Activated T-cell treated with anti-CD3 and anti-CD28 coated beads, Interleukin-2, amount 50 U/mL, for 1 hour (primary cell): ENCODE measurements at places on chromosomes 7 and 10.
A peak's percentile ranks its signal among the peaks of the same experiment; 100 is the strongest.

GRCh38 chr7:7529328-7529727, 6.3 kb downstream of the COL28A1 start:
- DNase-seq = no peak

- no peak for DNase-seq
Measured at GRCh38 chr7:102181517-102181916, 105.2 kb upstream of the SH2B2 start.

DNA sequence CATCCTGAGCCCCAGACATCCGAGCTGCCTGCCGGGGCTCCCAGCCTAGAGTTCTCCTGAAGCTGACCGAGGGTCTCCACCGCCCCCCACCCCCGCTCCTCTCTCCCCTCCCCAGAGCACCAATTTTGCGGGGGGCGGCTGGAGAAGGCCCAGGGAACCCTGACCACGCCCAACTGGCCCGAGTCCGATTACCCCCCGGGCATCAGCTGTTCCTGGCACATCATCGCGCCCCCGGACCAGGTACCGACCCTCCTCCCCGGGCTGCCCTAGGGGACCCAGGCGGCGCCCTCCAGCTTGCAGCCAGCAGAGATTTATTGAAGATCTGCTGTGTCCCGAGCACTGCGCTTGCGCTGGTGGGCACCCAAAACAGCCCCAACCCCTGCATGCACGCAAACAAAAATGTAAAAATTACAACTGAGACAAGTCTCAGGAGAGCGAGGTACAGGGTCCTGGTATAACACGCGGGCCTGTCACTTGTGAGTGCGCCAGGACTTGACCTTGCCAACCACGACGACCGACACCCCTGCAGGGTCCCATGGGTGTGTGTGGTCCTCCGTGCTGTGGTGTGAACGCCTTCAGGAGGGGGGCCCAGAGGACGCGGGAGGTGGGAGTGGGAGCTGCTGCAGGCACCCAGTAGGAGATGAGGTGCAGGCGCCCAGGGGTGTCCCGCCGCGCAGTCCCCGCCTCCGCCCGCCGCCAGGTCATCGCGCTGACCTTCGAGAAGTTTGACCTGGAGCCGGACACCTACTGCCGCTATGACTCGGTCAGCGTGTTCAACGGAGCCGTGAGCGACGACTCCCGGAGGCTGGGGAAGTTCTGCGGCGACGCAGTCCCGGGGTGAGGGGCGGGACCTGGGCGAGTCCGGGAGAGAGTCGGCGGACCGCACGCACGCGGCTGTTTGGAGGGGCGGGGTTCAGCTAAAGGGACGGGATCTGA, 3.1 kb downstream of the PCOLCE start:
- peak; percentile 44 for DNase-seq

- DNase-seq = no peak
Measured at GRCh38 chr7:123346766-123347165, 147.0 kb upstream of the SLC13A1 start.

DNA sequence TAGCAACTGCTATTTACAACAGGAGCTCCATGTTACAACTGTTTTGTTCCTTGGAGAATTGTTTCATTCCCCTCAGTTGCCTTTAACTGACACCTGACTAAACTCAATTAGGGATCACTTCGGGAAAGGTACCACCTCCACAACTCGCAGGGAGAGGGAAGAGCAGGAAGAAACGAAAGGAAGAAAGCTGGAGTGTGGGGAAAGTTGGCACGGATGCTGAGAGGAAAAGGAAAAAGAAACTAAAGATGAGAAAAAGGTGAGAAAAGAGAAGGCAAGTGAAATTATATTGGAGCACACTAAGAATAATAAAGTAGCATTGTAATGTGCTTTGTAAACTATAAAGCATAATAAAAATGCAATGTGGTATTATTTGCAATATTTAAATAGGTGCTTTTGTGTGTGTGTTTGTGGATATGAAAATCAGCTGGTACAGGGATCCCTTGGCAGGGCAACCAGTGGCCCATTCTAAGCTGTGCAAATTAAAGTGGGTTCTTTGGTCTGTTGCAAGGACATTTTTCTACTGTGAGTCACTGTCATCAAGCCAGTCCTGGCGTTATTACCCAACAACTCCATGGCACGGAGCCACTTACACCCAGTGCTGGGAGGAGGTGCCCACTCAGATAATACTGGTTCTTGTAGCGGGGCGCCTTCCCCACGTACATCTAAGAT, 45.9 kb downstream of the HIPK2 start:
- DNase-seq = no peak

GRCh38 chr7:136868496-136869000, at the start of gene CHRM2:
Gene CHRM2 (plus strand): TSS chr7:136868652. CDS start chr7:137014866, 146,214 bp downstream.
- DNase-seq = no peak

GRCh38 chr10:10222304-10222841, 795.3 kb upstream of the CELF2 start:
- DNase-seq = no peak

DNA sequence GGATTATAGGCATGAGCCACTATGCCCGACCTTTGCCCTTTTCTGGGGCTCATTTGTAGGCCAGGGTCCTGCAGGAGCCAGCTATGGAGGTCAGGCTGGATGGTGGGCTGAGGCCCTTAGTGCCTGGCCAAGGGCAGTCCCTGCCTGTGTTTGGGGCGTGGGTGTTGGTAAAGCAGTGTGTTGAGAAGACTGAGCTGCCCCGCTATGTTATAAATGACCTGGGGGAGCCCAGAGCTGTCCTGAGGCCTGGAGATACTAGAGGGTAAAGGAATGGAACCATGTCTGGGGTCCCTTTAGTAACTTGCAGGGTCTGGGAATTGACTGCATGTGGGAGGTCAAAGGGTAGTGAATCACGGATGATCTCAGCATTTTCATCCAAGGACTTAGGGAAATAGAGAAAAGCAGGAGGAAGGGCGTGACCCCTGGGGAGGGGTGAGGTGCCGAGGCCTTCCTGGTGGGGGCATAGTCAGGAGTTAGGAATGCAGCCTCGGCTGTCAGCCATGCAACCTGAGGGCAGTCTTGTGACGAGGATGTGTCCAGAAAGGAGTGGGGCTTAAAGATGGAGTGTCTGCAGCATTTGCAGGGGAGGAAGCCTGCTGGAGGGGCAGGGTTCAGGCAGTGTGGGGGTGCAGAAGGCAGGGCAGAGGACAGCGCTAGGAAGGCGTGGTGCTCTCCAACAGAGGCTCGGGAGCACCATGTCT, 31.5 kb downstream of the TMEM248 start:
- DNase-seq = no peak

GRCh38 chr7:133053321-133053891, 28.5 kb downstream of the CHCHD3 start:
- no peak for DNase-seq

DNA sequence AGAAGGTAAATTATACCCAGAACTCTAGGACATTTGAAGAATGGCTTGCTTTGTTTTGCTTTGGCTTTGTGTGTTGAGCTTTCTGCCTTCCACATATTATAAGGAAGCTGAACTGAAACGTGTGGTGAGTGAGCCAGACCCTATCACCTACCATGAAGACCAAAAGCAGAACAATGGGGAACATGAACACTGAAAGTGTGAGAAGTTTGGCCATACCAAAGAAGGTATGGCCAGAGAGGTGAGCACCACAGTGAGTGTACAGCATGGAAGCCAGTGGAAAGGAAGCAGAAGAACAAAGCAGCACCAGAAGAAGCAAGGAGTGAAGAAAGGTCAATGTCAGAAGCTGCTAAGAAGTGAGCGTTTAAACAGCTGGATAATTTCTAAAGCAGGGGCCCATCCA, 59.7 kb upstream of the CCDC71L start:
- no peak for DNase-seq

DNA sequence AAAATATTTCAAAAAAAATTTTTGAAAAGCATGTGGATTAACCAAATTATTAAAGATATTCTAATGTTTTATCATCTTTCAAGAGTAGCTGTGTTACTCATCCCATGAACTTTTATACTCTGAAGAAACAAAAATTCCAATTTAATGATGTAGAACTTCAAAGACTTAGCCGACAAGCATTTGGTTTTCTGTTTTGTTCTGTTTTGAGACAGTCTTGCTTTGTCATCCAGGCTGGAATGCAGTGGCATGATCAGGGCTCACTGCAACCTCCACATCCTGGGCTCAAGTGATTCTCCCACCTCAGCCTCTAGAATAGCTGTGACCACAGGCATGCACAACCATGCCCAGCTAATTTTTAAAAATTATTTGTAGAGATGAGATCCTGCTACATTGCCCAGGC, 17.8 kb upstream of the LCOR start:
- no peak for DNase-seq
